ENCODE measurements at places on chromosomes 16 and 17.
A peak's percentile ranks its signal among the peaks of the same experiment; 100 is the strongest.

- peak; percentile 73 for DNase-seq
Measured at GRCh38 chr16:67456391-67457081, 24.4 kb downstream of the ATP6V0D1 start.

DNA sequence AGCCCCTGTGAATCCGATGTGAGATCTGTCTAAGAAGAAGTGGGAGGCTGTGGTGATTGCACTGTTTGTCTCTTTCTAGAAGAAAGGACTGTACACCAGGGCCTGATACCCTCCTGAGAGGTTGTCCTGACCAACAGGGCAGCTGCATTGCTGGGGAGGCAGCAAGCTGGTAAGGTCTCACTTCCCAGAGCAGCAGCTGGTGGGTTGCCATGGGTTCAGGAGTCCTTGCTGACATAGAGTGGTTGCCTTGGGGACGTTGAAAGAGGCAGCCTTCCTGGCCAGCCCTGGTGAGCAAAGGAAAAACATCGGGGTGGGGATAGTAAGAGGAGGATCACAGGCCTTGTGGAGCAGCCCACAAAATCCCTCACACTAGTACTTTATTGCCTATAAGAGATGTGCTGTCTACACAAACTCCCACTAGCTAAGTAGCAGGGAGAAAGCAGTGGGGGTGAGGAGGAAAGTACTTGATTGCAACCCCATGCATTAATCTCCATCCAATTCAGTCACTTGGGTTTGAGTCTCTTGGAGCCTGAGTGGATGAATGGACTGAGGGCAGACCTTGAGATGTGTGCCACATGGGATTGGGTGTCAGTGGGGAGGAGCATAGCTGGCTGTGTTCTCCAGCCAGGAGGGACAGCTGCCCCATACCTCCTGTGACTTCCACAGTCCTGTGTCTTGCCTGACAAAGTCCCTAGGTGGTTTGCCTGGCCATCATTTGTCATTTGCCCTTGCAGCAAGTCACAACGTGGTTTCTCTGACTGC lies 143.8 kb upstream of the RPL38 start:
- DNase-seq: no peak

DNA sequence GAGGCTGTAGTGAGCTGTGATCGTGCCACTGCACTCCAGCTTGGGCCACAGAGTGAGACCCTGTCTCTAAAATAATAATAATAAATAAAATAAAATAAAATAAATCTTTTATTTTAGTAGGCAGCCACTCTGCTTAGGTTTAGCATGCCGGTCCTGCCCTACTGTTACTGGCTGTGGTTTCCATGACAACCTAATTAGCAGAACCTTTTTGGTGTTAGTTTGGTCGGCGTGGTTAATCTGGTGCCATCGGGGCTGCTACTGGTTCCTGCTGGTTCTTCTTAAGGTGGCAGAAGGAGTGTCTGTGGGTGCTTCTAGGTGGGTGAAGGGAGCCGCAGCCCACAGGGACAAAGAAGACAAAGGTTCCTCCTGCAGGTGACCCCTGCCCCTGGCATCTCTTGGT lies 37.8 kb upstream of the CBX4 start:
- DNase-seq: no peak

GRCh38 chr16:67198238-67198734 lies 645 bp upstream of the ELMO3 start:
- DNase-seq: no peak

DNA sequence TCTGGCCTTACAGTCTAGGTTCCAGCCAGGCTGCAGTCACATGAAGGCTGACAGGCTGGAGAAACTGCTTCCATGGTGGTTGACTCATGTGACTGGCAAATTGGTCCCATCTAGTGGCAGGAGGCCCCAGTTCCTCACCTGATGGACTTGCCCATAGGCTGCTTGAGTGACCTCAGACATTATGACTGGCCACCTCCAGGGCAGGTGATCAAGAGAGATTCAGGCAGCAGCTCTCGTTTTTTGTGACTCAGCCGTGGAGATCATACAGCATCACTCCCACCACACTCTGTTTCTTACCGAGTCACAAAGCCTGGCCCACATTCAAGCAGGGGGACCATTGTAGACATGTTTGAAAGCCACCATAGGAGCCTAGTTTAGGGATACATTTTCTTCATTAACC lies 34.5 kb downstream of the SIAH1 start:
- DNase-seq: no peak

- DNase-seq: no peak
Measured at GRCh38 chr17:79485991-79486390, 124.9 kb downstream of the RBFOX3 start.

DNA sequence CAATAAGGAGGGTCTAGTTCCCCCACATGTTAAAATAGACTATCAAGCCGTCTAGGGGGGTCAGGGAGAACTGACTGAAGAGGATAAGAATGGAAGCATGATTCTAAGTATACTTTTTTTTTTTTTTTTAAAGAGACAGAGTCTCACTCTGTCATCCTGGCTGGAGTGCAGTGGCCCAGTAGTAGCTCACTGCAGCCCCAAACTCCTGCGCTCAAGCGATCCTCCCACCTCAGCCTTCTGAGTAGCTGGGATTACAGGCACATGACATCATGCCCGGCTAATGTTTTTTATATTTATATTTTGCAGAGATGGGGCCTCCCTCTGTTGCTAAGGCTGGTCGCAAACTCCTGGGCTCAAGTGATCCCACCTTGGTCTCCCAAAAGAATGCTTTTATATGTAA lies 14.2 kb downstream of the AMFR start:
- no peak for DNase-seq

DNA sequence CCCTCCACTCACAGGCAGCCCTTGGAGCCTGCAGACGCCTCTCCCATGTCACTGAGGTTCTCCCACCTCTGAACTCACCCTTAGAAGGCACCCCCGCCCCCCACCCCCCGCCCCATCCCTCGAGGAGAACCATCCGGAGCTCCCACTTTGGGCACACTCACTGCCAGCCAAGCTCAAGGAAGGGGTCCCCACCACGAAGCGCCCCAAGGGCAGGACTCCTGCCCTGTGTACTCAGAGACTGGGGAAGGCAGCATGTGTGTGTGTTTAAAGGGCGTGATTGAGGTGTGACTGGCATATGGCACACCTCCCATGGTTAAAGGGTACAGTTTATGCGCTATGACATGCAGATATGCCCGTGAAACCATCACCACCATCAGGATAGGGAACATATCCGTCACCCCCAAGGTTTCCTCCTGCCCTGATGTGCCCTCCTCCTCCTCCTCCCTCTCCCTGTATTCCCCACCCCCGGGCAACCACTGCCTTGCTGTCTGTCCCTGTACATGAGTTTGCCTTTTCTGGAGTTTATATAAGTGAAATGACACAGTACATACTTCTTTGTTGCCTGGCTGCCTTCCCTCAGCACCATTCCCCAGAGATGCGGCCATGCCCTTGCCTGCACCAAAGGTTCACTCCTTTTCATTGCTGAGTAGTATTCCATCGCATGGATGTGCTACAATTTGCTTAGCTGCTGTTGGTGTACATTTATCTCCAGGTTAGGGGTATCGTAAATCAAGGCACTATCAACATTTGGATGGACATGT lies 14.0 kb upstream of the RBFOX3 start:
- DNase-seq: no peak

- DNase-seq: no peak
Measured at GRCh38 chr17:33560165-33560564, 267.1 kb upstream of the ASIC2 start.

DNA sequence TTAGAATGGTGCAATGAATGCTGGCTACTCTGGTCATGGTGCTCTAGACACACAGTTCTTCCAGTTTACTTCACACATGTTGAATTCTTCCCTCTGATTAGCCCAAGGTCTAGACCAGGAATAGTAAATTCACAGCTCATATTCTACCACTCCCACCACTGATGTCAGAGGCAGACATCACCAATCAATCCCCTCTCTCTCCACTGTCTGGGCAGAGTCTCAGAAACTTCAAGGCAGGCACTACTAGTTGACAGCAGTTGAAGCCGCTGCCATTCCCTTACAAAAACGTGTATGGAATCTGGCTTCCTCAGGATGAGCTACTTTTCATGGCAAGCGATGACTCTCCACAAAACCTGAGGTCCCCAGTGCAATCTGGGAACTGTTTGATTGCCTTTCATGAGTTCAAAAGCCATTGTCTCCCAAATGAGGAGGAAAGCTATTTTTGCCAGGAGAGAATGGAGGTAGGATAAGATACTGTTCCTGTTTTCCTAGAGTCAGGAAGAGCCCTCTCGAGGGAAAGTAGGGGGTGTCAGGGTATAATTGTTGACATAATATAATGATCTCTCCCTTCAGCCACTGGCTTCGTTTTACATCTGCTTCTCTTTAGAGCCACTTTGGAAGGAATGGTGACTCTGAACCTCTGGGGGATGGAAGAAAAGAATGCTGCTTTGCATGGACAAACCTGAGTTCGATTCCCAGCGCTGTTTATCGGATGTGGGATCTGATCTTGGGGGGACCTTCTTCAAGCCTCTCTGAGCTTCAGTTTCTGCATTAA lies 90.0 kb downstream of the FOXL1 start:
- DNase-seq: no peak

DNA sequence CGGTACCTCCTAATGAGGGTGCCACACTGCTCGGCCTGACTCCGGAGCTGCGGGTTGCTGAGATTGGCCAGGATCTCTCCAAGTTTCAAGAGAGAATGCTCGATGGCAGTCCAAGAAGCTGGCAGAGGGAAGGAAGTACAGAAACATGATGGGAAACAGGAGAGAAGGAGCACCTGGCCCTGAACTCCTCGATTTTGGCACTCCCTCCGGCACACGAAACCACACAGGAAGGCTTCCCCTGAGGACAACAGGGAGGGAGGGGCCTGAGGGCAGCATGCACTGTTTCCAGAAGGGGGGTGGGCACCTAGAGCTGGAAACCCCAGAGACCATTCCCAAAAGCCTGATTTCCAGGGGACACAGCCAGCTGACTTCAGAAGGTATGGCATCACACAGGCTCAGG lies 18.1 kb downstream of the CSF3 start:
- no peak for DNase-seq

GRCh38 chr17:50719924-50720794 lies 756 bp downstream of the LUC7L3 start:
- no peak for DNase-seq

DNA sequence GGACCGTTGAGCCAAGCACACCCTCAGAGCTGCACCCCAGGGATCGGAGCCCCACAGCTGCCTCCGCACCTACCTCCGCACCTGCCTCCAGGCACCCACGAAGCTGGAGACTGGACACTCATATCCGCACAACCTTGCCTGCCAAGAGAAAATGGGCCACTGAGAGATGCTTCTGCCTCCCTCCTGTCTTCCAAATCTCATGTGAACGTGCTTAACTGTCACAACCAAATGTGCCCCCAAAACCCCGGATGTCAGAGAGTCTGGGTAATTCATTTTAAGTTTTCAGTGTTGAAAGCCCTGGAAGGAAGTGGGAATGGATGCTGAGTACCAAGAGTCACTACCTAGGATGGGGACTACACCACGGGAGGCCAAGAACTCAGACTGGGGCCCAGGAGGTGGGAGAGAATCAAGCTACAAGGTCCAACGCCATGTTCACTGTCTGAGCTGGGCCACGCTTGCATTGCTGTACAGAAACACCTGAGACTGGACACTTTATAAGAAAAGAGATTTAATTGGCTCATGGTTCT lies 49.5 kb upstream of the MEAK7 start:
- no peak for DNase-seq

DNA sequence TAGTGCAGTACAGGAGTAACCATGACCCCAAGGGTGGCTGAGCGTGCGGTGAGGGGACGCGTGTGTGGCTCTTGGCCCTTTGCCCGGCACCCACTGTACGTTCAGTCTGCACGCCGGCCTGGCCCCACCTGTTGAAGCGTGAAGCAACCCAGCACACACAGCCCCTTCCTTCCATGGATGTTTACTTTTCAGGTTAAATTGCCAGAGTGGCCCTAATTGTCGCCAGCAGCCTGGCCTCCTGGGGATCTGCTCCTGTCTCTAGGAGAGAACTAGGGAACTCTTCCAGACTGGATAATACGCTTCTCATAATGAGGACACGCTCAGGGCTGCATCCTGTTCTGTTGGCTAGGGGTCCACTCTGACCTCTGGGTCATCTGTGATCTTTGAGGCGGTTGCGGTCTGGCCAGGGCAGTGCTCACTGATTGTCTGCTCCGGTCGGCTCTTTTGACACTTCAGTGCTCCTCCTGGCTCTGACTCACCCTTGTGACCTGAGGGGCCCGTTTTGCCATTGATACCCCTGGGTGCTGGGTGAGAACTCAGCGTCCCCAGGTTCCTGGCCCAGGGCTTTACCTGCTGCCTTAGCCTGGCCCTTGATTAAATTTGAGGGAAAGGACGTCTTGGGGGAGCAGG lies 27.7 kb downstream of the TPSG1 start:
- DNase-seq: no peak

DNA sequence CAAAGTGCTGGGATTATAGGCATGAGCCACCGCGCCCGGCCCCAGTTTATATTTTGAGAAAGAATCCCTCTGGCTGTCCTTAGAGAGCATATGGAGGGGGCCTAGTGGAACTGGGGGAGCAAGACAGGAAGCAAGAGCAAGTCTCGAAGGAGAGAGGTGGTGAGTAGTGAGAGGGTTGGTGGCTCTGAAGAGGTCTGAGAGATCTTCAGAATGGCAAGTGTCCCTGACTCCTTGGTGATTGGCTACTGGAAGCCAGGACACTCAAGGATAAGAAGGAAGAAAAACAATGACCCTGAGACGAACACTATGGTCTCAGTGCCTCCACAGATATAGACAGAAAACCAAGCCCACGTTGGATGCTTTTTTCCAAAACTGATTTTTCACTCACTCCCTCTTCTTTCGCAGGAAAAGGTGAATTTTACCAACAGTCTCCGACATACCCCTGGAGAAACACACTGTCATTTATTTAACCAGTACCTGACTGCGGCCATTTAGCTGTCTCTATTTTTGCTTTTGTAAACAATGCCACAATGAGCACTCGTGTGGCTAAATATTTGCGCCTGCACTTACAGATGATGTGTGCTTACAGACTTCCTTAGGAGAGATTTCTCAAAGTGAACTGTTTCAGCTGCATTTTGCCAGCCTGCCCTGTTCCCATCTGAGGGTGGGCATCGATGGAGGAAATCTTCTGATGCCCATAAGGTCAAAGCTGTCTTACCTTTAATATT lies 15.9 kb upstream of the DOK4 start:
- no peak for DNase-seq

DNA sequence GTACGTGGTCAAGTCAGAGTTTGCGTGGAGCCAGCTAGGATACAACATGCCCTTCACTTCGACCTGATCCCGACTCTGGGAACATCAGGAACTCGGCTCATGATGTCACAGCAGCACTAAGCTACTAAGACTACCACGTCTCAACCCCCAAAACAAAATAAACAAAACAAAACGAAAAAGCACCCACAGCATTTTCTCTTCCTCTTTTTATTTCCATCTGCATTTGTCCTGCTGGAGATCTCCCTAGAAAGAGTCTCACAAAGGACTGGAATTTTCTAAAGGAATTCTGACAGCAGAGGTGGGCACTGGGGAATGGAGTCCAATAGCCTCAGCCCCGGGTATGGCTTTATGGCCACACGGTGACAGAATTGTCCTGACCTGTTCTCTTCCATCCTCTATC lies 196.6 kb downstream of the SALL1 start:
- no peak for DNase-seq
